Activated T-helper 2 cell treated with anti-CD3 and anti-CD28 coated beads, Interferon-gamma antibody, Interleukin-2, Interleukin-4, amounts not matched to agents 10 μg/mL and 5 μg/mL and 100 μg/mL, durations not matched to agents 14 hours and 24 hours and 36 hours (primary cell): ENCODE measurements at places on chromosomes 2 and 18. TPM values are rescaled to one million over a fixed set of nuclear protein-coding genes. Genes with fewer than 3 reads are reported as not detected.

GRCh38 chr2:16043192-16043591, 102.8 kb downstream of the MYCN start:
- DNase-seq, result no peak

GRCh38 chr2:46329803-46330775, 32.9 kb downstream of the EPAS1 start:
- DNase-seq, result no peak

DNA sequence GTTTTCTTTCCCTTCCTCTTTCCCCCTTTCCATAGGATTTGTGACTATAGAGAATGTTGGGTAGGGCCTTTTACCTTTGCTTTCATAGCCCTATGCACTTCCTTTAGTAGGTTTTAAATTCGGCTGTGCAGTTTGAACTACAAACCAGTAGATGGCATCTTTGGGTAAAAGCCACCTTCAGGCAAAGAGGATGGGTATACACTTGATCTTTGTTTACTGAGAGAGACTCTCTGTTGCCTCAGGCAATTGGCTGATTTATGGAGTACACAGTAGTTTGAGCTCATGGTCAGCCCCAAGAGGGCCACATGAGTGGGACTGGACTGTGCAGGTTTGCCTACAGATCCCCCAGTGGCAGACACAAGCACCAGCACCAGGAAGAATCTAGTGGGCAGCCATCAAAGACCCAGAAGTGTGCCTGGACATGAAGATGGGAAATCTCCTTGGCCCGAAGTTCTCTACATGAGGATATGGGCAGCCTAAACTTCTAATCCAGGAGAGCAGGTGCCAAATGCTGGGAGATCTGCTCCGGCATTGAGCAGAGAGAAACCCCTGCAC, 1304.3 kb upstream of the DDX18 start:
- no peak for DNase-seq

- no peak for DNase-seq
These were observed 21.1 kb upstream of the TMEM163 start for GRCh38 chr2:134739879-134740301.

DNA sequence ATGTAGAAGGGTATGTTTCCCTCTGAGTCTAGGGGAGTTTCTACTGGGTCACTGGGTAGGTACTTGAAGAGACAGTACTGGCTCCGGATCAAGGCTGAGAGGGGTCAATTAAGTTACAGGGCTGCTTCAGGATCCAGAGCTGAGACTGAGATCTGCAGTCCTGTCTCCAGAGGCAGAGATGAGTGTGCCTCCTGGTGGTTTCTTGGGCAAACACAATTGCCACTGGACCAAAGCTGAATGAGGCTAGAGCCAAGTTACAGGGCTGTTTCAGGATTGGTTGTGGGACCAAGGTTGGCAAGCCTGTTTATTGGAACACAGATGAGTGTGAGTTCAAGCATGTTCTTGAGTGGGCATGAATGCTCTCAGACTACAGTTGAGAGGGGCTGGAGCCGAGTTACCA, 157.9 kb downstream of the ADCYAP1 start:
- no peak for DNase-seq

Gene OXER1
- total RNA-seq, result 1.1 and 1.3 TPM in 2 replicates

Gene ONECUT2
- not detected in 2 replicates for total RNA-seq
